ENCODE measurements at places on chromosomes 5 and 9. TPM values are rescaled to one million over a fixed set of nuclear protein-coding genes. Genes with fewer than 3 reads are reported as not detected.
A peak's percentile ranks its signal among the peaks of the same experiment; 100 is the strongest.

Gene RNF44
- 166 TPM for total RNA-seq

Gene GPR21
- 1.2 TPM for total RNA-seq

GRCh38 chr9:81825846-81826516 is 102.2 kb upstream of the SPATA31D4 start:
- H3K27ac ChIP-seq: no peak overlapping the region
- H3K36me3 ChIP-seq: no peaks in the 10 kb centered on the region
- no peaks in the 10 kb centered on the region for H3K4me1 ChIP-seq
- H3K4me3 ChIP-seq: no peak overlapping the region

Gene GLRA1
- not detected for total RNA-seq

Gene EGR1
- 5.1 TPM for total RNA-seq

GRCh38 chr5:133713751-133714150 is 101.4 kb upstream of the FSTL4 start:
- no peaks in the 10 kb centered on the region for H3K36me3 ChIP-seq
- H3K27me3 ChIP-seq: peaks cover 10% of the 10 kb centered on the region
- no peak overlapping the region for H3K27ac ChIP-seq
- no peak for DNase-seq

GRCh38 chr9:19510907-19511306 is 102.1 kb downstream of the ACER2 start:
- no peak for DNase-seq
- peaks cover 3% of the 10 kb centered on the region for H3K27me3 ChIP-seq
- H3K4me1 ChIP-seq: peaks cover 7% of the 10 kb centered on the region

DNA sequence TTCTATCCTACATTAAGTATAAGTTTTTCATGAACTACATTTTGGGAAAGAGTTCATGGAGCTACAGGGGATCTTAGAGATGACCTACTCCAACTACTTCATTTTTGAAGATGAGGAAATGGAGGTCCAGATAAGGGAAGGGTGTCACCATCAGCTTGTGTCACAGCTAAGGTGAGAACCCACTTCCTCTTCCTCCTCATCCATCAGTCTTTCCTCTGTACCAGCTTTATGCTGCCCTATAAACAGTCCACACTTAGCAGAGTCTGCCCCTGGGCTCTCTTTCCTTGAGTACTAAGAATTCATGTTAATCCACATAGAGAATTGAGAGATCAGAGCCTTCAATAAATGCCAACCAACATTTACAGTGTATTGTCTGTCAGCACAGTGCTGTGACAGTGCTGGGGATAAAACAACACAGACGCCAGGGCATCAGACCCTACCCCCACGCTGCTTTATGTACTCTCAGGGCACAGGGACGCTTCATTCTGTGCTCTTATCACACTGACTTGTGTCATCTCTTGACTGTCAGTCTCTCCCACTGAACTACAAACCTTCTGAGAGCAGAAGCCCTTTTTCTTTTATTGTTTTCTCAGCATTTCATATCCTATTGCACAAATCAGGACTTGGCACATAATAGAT is 22.1 kb downstream of the ADRB2 start:
- H3K27ac ChIP-seq: peak overlapping the region; percentile 95
- DNase-seq: no peak
- peaks cover 3% of the 10 kb centered on the region for H3K36me3 ChIP-seq
- H3K4me1 ChIP-seq: peaks cover 37% of the 10 kb centered on the region

GRCh38 chr9:8804613-8805012 is 1005.0 kb upstream of the DMAC1 start:
- H3K27me3 ChIP-seq: no peaks in the 10 kb centered on the region
- H3K4me1 ChIP-seq: no peaks in the 10 kb centered on the region
- H3K27ac ChIP-seq: no peak overlapping the region
- no peak for DNase-seq
- no peak overlapping the region for H3K4me3 ChIP-seq

DNA sequence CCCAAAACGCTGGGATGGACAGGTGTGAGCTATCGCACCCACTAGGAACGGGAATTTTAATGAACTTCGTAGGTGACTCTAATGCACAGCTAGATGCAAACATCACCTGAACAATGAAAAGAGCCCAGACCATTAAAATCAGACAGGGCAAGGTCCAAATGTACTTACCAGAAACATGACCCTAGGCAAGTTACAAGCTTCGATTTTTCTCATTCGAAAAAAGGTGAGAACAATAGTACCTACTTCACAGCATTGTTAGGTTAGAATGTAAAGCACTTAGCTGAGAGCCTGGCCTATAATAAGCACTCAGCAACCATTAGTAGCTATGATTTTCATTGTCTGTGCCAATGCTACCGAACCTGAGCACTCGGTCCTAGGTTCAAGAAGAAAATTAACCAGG is 5.8 kb upstream of the KLHL3 start:
- no peak for DNase-seq
- peaks cover 18% of the 10 kb centered on the region for H3K4me1 ChIP-seq
- no peak overlapping the region for H3K27ac ChIP-seq

DNA sequence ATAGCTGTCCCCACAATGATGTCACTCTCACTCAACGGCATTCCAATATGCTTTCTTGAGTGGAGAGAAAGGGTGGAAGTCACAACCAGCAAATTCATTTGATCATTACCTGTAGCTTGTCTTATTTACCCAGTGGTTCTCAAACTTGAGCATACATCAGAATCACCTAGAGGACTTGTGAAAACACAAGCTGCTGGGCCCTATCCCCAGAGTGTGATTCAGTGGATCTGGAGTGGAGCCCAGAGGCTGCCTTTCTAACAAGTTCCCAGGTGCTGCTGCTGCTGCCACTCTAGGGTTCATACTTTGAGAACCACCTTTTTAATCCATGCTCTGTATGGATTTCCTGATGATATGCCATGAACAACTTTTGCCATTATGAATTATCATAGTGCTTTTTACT is 94.7 kb downstream of the KLHL3 start:
- H3K4me1 ChIP-seq: no peaks in the 10 kb centered on the region
- H3K27ac ChIP-seq: no peak overlapping the region
- H3K27me3 ChIP-seq: no peaks in the 10 kb centered on the region

- no peaks in the 10 kb centered on the region for H3K27me3 ChIP-seq
- no peak overlapping the region for H3K27ac ChIP-seq
- no peak for DNase-seq
- H3K4me3 ChIP-seq: no peak overlapping the region
- no peaks in the 10 kb centered on the region for H3K36me3 ChIP-seq
Measured at GRCh38 chr5:153569036-153569435, 78.6 kb downstream of the GRIA1 start.

Gene CDKN2B-AS1
- 3.7 TPM for total RNA-seq

- H3K36me3 ChIP-seq: no peaks in the 10 kb centered on the region
- no peak overlapping the region for H3K4me3 ChIP-seq
- H3K27me3 ChIP-seq: no peaks in the 10 kb centered on the region
- DNase-seq: no peak
Measured at GRCh38 chr5:57939335-57939734, 456.7 kb upstream of the ACTBL2 start.

DNA sequence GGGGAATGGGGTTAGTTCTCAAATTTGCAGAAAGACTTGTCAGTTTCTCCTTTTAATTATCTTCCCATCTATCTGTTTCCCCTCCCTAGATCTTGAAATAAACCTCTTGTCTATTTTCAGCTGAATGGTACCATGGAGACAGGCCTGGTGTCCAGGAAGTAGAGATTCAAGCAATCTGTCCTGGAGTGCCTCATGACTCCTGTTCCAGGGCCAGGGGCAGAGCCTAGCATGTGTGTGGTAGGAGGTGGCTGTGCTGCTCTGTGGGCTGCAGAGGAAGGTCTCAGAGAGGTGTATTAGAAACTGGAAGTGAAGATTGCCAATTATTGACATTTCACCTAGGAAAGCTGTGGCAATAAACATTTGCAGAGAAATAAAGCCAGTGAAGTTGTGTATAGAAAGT is 175.8 kb upstream of the ATP10B start:
- no peak overlapping the region for H3K27ac ChIP-seq
- peaks cover 2% of the 10 kb centered on the region for H3K27me3 ChIP-seq
- H3K4me1 ChIP-seq: no peaks in the 10 kb centered on the region
- H3K4me3 ChIP-seq: no peak overlapping the region

- no peak overlapping the region for H3K4me3 ChIP-seq
- no peak for DNase-seq
- H3K4me1 ChIP-seq: peaks cover 5% of the 10 kb centered on the region
- H3K36me3 ChIP-seq: no peaks in the 10 kb centered on the region
Measured at GRCh38 chr5:58544926-58545325, 37.9 kb upstream of the RAB3C start.

Gene STC2
- 14.7 TPM for total RNA-seq

Gene FCN2
- total RNA-seq: not detected

Gene SLCO4C1
- 0.42 TPM for total RNA-seq

DNA sequence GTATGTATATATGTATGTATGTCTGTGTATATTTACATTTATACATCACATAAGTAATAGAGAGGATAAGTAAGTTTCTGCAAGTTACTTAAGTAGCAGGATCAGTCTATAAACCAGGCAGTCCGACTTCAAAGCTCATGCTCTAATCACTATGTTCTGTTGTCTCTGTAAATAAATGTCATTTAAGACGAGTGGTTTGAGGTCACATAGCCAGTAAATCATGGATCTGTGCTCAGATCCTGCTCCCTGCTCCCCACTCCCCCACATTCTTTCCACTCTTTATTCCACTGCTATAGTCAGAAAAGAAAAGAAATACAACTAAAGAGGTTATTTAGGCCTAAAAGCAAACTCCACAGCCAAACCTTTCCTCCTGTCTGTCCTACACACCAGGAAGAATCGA is 90.4 kb downstream of the SERINC5 start:
- H3K36me3 ChIP-seq: peaks cover 69% of the 10 kb centered on the region
- H3K27me3 ChIP-seq: no peaks in the 10 kb centered on the region
- no peak overlapping the region for H3K4me3 ChIP-seq
- no peak overlapping the region for H3K27ac ChIP-seq
- peaks cover 6% of the 10 kb centered on the region for H3K4me1 ChIP-seq

DNA sequence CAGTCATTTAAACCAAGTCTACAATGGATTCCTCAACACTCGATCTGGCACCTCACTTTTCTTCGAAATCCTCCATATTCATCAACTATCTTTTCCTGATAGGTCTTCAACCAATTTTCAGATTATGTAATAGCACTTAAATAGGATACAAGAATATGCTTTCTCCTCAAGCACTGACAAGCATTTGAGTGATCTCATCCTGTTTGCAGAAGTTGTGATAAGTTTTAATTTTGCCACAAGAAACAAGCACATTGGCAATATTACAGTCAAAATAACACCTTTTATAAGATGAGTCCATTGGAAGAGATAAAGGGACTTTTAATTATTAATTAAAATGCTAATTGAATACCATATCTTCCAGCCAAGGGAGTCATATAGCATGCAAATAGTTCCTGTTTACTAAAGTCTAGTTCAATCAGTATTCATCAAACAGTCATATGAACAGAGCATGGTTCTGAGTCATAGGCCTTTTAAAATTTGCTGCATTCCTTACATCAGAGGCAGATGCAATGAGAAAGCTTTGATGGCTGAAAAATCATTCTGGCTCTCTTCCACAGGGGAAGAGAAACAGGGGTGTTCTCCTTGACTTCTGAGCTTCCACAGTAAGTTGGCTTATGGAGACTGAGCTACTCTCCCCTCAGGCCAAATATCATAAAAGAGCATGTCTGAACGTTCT is 32.7 kb upstream of the ZCCHC9 start:
- no peak overlapping the region for H3K27ac ChIP-seq
- no peaks in the 10 kb centered on the region for H3K27me3 ChIP-seq
- DNase-seq: no peak
- peaks cover 2% of the 10 kb centered on the region for H3K4me1 ChIP-seq
- H3K36me3 ChIP-seq: peaks cover 12% of the 10 kb centered on the region
- H3K4me3 ChIP-seq: no peak overlapping the region

Gene AGXT2
- total RNA-seq: not detected

Gene SHOC1
- total RNA-seq: not detected

DNA sequence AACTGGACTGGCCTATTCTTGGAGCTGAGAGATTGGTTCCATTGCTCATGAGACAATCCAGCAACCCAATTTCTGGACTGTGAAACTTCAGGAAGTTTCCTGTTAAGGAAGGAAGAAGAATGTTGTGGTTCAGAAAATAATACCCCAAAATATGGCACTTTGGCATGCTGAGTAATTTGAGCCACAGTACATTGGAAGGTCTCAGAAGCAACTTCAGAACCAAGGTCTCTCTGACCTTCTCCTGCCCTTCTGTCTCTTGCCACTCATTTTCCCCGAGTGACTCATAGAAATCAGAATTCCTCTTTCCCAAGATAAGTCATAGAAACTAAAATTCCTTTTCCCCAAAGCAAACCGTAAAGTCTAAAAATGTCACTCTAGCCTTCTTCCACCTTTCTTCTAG is 1366.1 kb downstream of the PTPRD start:
- no peak for DNase-seq
- H3K36me3 ChIP-seq: no peaks in the 10 kb centered on the region
- no peak overlapping the region for H3K27ac ChIP-seq
- no peak overlapping the region for H3K4me3 ChIP-seq
- H3K4me1 ChIP-seq: no peaks in the 10 kb centered on the region

- DNase-seq: no peak
- peaks cover 21% of the 10 kb centered on the region for H3K4me1 ChIP-seq
- H3K36me3 ChIP-seq: peaks cover 28% of the 10 kb centered on the region
- H3K27me3 ChIP-seq: no peaks in the 10 kb centered on the region
- no peak overlapping the region for H3K4me3 ChIP-seq
Measured at GRCh38 chr9:75111019-75111622, 22.8 kb downstream of the OSTF1 start.
